ENCODE measurements at places on chromosomes 11 and 22.
A peak's percentile ranks its signal among the peaks of the same experiment; 100 is the strongest.

- DNase-seq: peak; percentile 34
Measured at GRCh38 chr22:43066134-43066533, 23.1 kb downstream of the TTLL1 start.

DNA sequence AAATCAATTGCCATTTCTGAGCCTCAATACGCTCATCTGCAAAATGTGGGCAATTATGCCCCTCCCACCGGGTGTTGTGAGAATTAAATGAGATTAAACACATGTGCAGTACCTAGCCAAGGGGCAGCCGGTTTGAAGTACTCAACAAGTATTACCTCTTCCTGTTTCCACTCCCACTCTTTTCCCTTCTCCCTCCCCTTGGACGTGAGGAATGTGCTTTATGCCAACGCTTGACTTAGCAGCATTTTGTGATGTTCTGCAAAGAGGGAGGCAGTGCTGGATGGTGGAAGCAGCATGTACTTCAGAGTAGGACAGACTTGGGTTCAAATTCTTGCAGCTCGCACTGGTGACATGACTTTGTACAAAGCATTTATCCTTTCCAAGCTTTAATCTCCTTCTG, 306.0 kb downstream of the BUD13 start:
- DNase-seq: no peak

DNA sequence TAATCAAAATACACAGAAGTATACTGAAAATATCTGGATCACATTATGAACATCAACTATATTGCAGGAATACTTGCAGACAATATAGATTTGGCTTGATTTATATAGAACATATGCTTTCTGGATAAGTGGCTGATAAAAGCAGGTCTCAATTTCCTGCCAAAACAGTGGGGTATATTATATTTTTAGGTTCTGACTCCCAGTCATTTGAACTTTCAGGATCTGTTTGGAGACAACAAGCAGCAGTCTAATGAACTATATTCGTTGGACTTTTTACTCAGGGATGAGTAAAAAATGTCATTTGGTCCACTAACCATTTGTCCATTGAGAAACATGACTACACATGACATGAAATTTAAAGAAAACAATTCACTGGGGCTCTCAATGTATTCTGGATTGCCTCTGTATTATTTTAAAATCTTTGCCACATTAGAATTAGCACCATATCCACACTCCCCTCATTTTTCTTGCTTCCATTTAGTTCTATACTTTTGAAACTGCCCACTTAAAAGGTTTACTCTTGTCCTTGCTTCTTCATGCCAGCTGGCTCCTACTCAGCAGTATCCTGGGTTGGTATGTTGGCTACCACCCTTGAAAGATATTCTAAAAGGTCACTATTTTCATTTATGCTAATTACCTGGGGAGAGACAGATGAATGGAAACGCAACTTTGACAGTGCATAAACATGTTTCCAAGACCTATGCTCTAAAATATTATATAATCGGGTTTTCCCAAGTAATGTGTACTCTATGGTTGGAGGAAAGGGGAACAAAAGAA, 153.0 kb downstream of the APOL5 start:
- no peak for DNase-seq

DNA sequence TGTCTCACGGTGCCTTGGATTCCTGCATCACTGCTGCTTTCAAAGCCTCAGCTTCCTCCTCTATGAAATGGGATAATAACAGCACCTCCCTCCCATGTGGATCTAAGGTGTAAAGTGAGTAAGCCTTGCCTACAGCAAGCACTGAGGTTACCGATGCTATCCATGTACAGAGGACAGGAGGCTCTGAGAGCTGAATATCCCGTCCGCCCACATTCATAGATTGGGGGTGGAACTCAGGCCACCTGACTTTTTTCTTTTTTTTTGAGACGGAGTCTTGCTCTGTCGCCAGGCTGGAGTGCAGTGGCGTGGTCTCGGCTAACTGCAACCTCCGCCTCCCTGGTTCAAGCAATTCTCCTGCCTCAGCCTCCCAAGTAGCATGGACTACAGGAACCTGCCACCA, 12.5 kb downstream of the PDGFB start:
- DNase-seq: no peak

- DNase-seq: no peak
Measured at GRCh38 chr11:20844630-20845029, 175.2 kb downstream of the NELL1 start.

DNA sequence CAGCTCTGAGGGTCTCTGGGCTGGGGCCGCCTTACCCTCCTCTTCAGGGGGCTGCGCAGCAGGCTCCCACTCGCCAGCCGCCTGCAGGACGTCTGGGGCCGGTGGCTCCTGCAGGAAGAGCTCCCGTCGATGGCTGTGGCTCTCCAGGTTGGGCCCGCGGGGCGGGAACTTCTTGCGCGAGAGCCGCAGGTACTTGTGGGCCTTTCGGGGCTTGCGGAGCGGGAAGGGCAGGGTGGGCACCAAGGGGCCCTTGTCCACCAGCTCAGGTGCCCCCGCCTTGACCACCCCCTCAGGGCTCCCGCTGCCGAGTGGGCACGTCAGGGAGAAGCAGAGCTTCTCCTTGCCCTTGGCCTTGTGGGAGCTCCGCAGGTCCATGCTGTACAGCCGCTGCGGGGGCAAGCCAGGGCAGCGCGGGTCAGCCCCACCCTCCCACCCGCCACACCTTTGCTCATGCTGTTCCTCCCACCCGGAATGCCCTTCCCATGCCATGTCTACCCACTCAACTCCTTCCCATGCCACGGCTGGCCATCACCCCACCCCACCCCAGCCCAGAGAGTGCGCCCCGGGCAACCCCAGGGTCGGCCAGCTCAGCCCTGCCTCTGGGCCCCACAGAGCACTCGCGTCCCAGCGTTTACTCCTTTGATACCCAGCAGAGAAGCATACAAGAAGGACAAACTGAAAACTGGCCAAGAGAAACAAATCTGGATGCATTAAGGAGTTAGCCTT, 18.0 kb downstream of the CBX7 start:
- DNase-seq: no peak

DNA sequence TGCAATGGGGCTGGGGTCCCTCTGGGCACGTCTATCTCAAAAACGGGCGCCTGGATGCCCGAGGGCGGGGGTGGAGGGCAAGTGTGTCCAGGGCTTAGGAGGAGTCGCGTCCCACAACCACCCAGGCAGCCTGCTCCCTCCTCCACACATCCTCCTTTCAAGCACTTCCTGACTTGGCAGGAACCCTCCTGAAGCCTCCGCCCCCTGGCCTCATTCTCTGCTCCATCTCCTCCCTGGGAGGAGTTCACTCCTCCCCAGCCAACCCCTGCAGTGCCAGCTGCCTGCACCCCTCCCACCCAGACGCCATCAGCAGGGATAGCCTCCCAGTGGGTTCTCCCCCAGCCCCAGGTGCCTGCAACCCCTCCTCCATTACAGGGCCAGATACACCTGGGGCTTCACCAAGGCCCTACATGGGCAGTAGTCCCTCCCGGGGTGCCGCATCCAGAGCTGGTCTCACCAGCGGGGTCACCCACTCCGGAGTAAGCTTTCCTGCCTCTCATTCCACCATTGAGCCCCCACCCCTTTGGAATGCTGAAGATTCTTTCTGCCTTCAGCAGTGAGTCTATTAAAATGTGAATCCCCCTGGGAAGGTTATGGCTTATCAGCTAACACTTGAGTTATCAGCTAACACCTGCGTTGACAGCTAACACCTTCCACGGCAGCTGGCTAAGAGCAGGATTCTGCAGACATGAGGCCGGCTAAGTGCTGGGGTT, 24.4 kb downstream of the RTN4R start:
- peak; percentile 75 for DNase-seq

GRCh38 chr11:28223994-28224393, 115.8 kb downstream of the METTL15 start:
- no peak for DNase-seq

DNA sequence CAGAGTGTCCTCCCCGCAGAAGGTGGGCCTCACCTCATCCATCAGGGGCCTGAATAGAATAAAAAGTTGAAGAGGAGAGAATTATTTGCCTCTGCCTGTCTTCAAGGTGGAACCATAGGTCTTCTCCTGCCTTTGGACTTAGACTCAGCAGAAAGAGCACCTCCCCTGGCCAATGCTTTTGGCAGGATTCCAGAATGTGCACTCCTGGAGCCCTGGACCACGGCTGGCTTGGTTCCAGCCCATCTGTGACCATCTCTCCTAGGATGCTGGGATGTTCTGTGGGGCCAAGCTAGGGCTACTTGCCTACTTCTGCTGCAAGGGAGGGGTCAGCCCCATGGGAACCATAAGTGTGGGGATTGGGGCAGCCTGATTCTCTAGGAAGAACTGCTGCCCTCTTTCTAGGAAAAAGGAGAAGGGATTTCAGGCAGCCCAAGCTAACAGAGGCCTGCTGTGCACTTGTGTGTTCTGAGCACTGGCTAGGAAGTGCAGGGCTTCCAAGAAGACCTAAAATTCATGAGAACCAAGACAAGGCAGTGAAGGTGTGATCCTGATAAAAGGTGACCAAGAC, 32.2 kb upstream of the SHANK2 start:
- no peak for DNase-seq

- DNase-seq: no peak
Measured at GRCh38 chr11:131025421-131026125, 109.3 kb upstream of the SNX19 start.

- no peak for DNase-seq
Measured at GRCh38 chr11:27716835-27717234, 16.6 kb upstream of the BDNF start.

- no peak for DNase-seq
Measured at GRCh38 chr11:109794501-109794900, 298.7 kb upstream of the ZC3H12C start.

- DNase-seq: no peak
Measured at GRCh38 chr22:27685970-27686369, 115.6 kb downstream of the MN1 start.

DNA sequence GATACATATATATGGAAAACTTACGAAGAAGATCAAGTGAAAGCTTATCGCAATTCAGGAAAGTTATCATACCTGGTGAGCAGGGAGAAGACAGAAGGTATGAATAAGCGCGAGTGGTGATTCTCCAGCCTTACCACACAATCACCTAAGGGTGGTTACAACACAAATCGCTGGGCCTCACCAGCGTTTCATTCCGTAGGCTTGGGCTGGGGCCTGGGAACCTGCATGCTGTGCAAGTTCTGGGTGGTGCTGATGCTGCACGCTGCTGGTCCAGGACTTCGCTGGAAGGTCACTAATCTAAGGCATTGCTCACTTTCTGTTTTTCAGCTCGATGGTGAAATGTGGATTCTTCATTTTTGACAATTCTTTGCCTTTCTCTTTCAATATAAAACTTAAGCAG, 76.6 kb upstream of the SLC25A18 start:
- DNase-seq: no peak

GRCh38 chr11:126338346-126339055, 17.0 kb upstream of the ST3GAL4 start:
- no peak for DNase-seq

- no peak for DNase-seq
Measured at GRCh38 chr11:82176365-82176764, 557.3 kb downstream of the FAM181B start.

- DNase-seq: no peak
Measured at GRCh38 chr11:126833065-126833464, 167.5 kb downstream of the KIRREL3 start.

- peak; percentile 79 for DNase-seq
Measured at GRCh38 chr11:405323-405953, 9.4 kb downstream of the SIGIRR start.

DNA sequence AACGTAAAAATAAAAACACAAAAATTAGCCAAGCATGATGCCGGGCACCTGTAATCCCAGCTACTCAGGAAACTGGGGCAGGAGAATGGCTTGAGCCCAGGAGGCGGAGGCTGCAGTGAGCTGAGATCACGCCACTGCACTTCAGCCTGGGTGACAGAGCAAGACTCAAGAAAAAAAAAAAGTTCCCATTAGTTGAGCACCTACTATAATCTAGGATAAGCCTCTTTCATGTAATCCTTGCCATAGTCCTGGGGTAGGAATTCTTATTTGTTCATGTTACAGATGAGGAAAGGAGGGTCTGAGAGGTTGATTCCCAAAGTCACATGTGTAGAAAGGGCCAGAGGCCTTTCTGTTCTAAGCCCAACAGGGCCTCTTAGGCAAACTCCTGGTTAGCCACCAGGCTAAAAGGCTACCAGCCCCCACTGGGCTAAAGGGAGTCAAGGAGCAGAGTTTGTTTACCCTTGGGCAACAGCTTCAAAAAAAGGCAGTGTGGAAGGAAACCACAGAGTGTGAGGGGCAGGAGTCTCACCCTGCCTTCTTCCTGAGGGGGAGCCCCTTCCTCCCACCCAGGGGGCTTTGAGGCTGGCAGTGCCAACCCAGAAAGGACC, 21.6 kb upstream of the CSNK1E start:
- no peak for DNase-seq
